Hematopoietic multipotent progenitor cell treated with erythropoietin and hydrocortisone succinate and interleukin-3 and kit ligand, for 6 days (in vitro differentiated cells): ENCODE measurements at places on chromosomes 1 and 21.

- DNase-seq = no peak
Measured at GRCh38 chr1:16293538-16293937, 56.6 kb upstream of the CPLANE2 start.

DNA sequence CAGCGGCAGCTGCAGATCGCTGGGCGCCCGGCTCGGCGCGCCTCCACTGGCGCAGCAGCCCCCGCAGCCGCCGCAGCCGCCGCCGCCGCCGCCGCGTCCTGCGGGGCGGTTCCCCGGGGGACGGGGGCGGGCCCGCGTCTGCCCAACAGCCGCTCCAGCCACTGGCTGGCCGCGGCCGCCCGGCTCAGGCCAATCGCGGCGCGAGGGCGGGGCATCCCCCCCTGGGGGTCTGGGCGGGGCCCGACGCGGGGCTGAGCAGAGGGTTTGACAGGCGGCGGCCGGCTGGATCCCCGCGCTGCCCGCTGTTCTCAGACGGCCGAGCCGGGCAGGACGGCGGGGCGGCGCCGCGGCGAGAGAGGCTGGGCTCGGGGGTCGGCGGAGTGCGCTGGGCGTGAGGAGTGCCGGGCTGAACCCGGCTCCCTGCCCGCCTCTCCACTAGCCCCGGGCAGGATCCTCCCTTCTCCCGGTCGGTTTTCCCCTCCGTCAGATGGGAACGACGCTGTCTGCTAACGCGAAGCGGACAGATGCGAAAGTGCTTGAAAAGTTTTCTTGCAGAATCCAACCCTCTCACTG is at the start of gene GLIS1:
Gene GLIS1, minus strand, starts transcription at position 56 of the 573 bp plus-strand sequence. CDS start 1,100 bp downstream, outside the sequence.
- DNase-seq = peak; percentile 82

- peak; percentile 35 for DNase-seq
Measured at GRCh38 chr1:58968360-58968952, 184.6 kb upstream of the JUN start.

- DNase-seq = no peak
Measured at GRCh38 chr1:89035080-89035479, 12.4 kb upstream of the GBP3 start.

- no peak for DNase-seq
Measured at GRCh38 chr1:108140936-108141335, 59.2 kb downstream of the SLC25A24 start.
